ENCODE measurements at places on chromosomes 2 and 18. TPM values are rescaled to one million over a fixed set of nuclear protein-coding genes. Genes with fewer than 3 reads are reported as not detected.

The APOB gene
- 0.34 TPM for total RNA-seq

The UGGT1 gene
- 64.6 TPM for total RNA-seq

The LPIN2 gene
- 79.7 TPM for total RNA-seq

The ACTG2 gene
- total RNA-seq: 3.1 TPM

The GREB1 gene
- 0.88 TPM for total RNA-seq

The NOSTRIN gene
- total RNA-seq: 14.9 TPM

The ANKRD30BL gene
- total RNA-seq: not detected

The SCG2 gene
- not detected for total RNA-seq

The SLC23A3 gene
- total RNA-seq: 5.0 TPM

The PLA2R1 gene
- total RNA-seq: 11.1 TPM

The SP140 gene
- 80.8 TPM for total RNA-seq

The SEMA4F gene
- total RNA-seq: 6.3 TPM

The PRKAG3 gene
- total RNA-seq: not detected

The YWHAQ gene
- 124 TPM for total RNA-seq

The MEP1B gene
- total RNA-seq: 0.26 TPM

The NETO1 gene
- 6.2 TPM for total RNA-seq

The SCN9A gene
- 18.7 TPM for total RNA-seq

The HOXD13 gene
- not detected for total RNA-seq

The POTEF gene
- total RNA-seq: not detected

The SP140L gene
- total RNA-seq: 67.5 TPM

The FER1L5 gene
- total RNA-seq: not detected

The EVA1A gene
- total RNA-seq: 16.7 TPM

The NAT8 gene
- total RNA-seq: not detected

The STON1 gene
- total RNA-seq: 19.6 TPM

The PTPN2 gene
- 72.7 TPM for total RNA-seq

The EML6 gene
- 18.2 TPM for total RNA-seq

The IGFBP5 gene
- total RNA-seq: 114 TPM

The MC5R gene
- total RNA-seq: not detected

The ELMOD3 gene
- total RNA-seq: 34.0 TPM

The AFF3 gene
- 77.2 TPM for total RNA-seq

The TXNDC2 gene
- total RNA-seq: 0.40 TPM

The UGT1A8 gene
- total RNA-seq: not detected

The TRMT61B gene
- 15.1 TPM for total RNA-seq

The ROCK2 gene
- total RNA-seq: 71.2 TPM

The SPHKAP gene
- total RNA-seq: 8.2 TPM

The HOXD3 gene
- total RNA-seq: 9.7 TPM

The CENPA gene
- total RNA-seq: 1.2 TPM

The FBXO41 gene
- total RNA-seq: 12.3 TPM

The TM4SF20 gene
- not detected for total RNA-seq

The ASB18 gene
- total RNA-seq: not detected

The NOP58 gene
- 109 TPM for total RNA-seq

The SERPINB11 gene
- not detected for total RNA-seq

The UGT1A3 gene
- total RNA-seq: not detected

The PXDN gene
- 40.0 TPM for total RNA-seq

The TNFRSF11A gene
- 1.5 TPM for total RNA-seq

The DCC gene
- total RNA-seq: 0.91 TPM

The NT5C1B gene
- total RNA-seq: not detected

The SP5 gene
- not detected for total RNA-seq

The LINC00305 gene
- total RNA-seq: not detected

The CD207 gene
- not detected for total RNA-seq

The RBBP8 gene
- 10.6 TPM for total RNA-seq

The STK39 gene
- 12.9 TPM for total RNA-seq

The MTCL1 gene
- 6.9 TPM for total RNA-seq
